ENCODE measurements at places on chromosomes 11 and 22. TPM values are rescaled to one million over a fixed set of nuclear protein-coding genes. Genes with fewer than 3 reads are reported as not detected.

DNA sequence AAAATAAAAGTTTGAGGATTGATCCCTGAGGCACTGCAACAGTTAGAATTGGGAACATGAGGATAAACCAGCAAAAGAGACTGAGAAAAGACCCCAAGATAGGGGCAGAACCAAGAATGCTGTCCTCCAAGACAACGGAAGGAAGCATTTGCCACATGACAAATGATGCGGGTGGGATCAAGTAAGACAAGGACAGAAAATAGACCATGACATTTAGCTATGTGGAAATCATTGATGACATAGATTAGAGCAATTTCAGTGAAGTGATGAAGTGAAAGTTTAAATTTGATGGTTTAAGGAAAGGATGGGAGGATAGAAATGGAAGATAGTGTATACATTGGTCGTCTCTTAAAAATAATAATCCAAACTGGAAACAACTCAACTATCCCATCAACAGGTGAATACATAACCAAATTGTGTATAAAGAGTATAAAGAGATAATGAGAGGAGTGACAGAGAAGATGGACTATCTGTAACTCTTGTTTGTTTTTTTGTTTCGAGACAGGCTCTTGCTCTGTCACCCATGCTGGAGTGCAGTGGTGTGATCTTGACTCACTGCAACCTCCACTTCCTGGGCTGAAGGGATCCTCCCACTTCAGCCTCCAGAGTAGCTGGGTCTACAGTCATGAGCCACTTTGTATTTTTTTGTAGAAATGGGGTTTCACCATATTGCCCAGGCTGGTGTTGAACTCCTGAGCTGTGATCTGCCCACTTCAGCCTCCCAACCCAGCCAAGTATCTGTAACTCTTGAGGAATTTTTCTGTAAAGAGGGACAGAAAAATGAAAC lies 48.7 kb upstream of the FDX1 start:
- DNase-seq = no peak

GRCh38 chr11:7490535-7490934 lies 5.2 kb downstream of the OLFML1 start:
- no peak for DNase-seq

DNA sequence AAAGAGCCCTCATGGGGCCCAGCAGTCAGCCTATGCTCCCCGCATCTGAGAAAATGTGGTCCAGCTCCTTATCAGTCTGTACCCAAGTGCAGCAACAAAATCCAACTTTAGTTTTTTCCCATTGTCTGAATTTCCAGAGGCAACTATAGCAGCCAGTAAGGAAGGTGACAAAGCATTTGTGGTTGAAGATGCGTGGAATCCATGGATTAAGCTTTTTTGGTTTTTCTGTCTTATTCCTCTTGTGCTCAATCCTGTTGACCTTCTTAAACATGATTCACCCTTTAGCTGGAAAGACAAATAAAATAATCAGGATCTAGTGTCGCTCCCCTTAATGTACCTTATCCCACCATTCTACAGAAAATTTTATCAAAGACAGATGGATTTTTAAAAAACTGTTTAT lies 14.3 kb downstream of the GDPD4 start:
- DNase-seq = no peak

The MEI1 gene
- 0.47 TPM for total RNA-seq

Data from psoas muscle (tissue), 8 donors.